ENCODE measurements at places on chromosomes 11 and 22. TPM values are rescaled to one million over a fixed set of nuclear protein-coding genes. Genes with fewer than 3 reads are reported as not detected.

The MS4A18 gene
- not detected for total RNA-seq

The B4GAT1 gene
- total RNA-seq, result 13.7 TPM

The POU2AF2 gene
- total RNA-seq, result not detected

The P4HA3 gene
- 0.21 TPM for total RNA-seq

The DEFB131B gene
- not detected for total RNA-seq

The TMPRSS4 gene
- 229 TPM for total RNA-seq

The MYO18B gene
- total RNA-seq, result under 0.01 TPM

The OR52E8 gene
- total RNA-seq, result not detected

The PCSK7 gene
- total RNA-seq, result 55.4 TPM

The HIRA gene
- total RNA-seq, result 19.8 TPM

The UVRAG gene
- total RNA-seq, result 17.1 TPM

The BACE1 gene
- total RNA-seq, result 20.6 TPM

The KCNQ1OT1 gene
- total RNA-seq, result 0.34 TPM

The SRSF8 gene
- 35.1 TPM for total RNA-seq

The TRIM22 gene
- 72.0 TPM for total RNA-seq

The APOBEC3B gene
- 0.50 TPM for total RNA-seq

The C1QTNF5 gene
- total RNA-seq, result 0.36 TPM

The SCN3B gene
- total RNA-seq, result 0.57 TPM

The PATE4 gene
- total RNA-seq, result not detected

The MISFA gene
- not detected for total RNA-seq

The TMEM191C gene
- total RNA-seq, result 0.85 TPM

The ARHGAP20 gene
- total RNA-seq, result under 0.01 TPM

The RAB38 gene
- total RNA-seq, result 229 TPM

The FXYD6 gene
- not detected for total RNA-seq

The EFCAB6 gene
- 0.68 TPM for total RNA-seq

The ANO1 gene
- total RNA-seq, result 38.4 TPM

The RABL2B gene
- total RNA-seq, result 5.1 TPM

The MPZL2 gene
- total RNA-seq, result 48.2 TPM

The MS4A3 gene
- not detected for total RNA-seq

The TST gene
- total RNA-seq, result 32.5 TPM

The DRD4 gene
- 0.07 TPM for total RNA-seq

All from nasal cavity respiratory epithelium epithelial cell of viscerocranial mucosa (primary cell).